ENCODE measurements at places on chromosomes 5 and 9.

GRCh38 chr9:128285033-128285784 lies 9.1 kb downstream of the SWI5 start:
- no peak for DNase-seq

DNA sequence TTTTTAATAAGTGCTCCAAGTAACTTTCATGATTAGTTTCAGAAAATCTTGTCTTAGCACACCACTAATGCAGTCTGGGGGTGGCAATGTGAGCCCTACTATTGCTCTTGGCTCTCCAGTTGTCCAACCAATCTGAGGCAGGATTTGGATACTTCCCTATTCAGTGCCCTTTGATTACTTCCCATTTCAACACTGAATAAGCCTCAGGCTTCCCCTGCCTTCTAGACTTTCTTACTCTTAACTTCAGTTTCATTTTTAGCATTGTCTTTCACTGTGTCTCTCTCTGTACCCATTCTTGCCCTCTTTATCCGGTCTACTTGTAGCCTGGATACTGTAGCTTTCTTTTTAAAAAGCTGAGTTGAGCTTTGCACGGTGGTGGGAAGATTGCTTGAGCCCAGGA lies 186.1 kb downstream of the C9orf152 start:
- no peak for DNase-seq

DNA sequence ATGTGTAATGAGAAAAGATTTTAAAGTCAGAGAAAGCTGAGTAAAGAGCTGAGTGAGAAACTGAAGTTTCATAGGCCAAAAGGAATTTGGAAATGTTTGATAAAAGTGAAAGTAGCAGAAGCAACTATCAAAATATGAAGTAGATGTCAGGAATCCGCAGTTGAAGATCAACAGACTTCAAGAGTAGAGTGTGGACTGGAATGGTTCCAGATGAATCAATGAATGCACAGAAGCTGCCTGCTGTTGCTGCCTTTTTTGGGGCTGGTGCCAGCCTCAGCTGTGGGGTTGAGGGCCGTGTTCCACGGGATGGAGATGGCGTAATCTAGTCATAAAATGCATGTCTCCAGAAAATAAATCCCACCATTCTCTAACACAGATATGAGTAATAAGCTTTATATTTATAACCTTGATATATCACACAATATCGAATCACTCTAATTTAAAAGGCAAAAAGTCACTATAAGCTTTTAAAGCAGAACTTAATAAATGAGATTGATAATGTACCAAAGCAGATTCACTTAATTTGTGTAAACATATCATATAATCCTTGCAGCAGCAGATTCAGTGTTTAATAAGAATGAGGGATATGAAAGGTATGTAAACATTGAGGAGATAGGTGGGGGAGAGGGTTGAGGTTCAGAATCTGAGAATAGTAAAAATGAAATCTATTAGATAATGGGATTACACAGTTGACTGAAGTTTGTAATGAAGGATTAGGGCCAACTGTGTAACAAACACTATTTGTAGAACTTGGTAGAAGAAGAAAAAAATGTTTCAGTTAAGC lies 652.3 kb upstream of the FTMT start:
- DNase-seq, result no peak

DNA sequence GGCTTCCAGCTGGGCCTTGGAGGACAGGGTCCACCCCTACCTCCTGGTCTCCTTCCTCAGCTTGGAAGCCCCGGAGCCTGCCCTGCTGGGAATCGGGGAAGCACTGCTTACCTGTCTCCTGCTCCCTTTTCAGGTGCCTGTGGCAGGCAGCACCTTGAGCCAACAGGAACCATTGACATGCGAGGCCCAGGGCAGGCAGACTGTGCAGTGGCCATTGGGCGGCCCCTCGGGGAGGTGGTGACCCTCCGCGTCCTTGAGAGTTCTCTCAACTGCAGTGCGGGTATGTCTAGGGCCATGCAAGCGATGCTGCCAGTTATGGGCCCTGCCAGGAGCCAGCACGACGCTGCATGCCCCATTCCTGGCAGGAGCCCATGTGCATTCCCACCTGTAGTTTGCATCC lies 3.8 kb upstream of the CACFD1 start:
- DNase-seq, result no peak

- DNase-seq, result peak; percentile 88
Measured at GRCh38 chr5:176573564-176574296, 24.6 kb downstream of the CDHR2 start.

GRCh38 chr5:123483446-123484077 lies 28.4 kb upstream of the CSNK1G3 start:
- DNase-seq, result no peak

GRCh38 chr9:125240649-125240999 lies 519 bp downstream of the HSPA5 start:
- DNase-seq, result peak; percentile 68

DNA sequence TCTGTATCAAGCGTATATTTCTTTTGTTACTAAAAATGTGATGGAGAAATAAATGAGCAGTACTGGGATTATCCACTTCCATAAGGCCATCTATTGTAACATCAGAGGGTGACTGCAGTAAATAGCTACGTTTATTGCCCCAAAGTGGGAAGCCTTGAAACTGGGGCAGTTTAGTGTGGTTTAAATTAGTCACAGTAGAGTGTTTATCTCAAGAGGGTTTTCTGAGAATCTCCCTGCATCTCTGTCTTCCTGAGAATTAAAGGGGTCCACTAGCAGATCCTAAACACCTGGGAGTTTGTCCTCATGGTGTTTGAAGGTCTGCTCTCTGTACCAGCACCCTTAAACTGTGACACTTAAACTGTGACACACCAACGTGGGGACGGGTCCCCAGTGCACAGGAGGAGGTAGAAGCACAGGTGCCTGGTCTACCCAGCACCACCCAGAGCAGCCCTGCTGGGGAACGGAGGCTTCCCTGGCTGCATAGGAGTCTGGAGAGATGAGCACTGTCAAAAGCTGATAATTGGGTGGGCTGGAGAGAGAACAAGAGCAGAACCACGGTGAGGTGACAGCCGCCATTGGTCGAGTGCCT lies 25.2 kb downstream of the PRRC2B start:
- peak; percentile 45 for DNase-seq

DNA sequence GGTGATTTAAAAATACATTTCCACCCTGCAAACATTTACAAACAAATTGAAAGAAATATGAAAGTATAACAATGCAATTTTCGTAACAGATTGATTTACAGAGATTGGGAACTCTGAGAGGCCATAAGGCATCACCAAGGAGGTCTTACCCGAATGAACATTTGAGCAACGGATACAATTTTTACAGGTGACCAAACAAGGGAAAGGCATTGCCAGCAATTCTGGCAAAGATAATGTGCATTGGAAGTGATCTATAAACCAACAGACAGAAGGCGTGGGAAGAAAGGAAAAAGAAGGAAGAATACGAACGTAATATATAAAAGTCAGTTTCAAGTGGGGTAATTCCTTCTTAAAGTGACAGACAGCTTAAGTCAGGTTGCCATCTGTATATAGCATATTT lies 295.9 kb downstream of the CDH12 start:
- DNase-seq, result no peak

Measured in activated CD4-positive, alpha-beta T cell treated with anti-CD3 and anti-CD28 coated beads for 36 hours (primary cell).